ENCODE measurements at places on chromosomes 13 and 19. TPM values are rescaled to one million over a fixed set of nuclear protein-coding genes. Genes with fewer than 3 reads are reported as not detected.

The MAMSTR gene
- 0.80 TPM for total RNA-seq

The FCAR gene
- total RNA-seq: 8.5 TPM

The ZNF99 gene
- total RNA-seq: not detected

The C13orf42 gene
- total RNA-seq: not detected

The OR7C1 gene
- total RNA-seq: not detected

The ARHGEF7 gene
- 75.5 TPM for total RNA-seq

The SAE1 gene
- total RNA-seq: 114 TPM

The GAMT gene
- 21.1 TPM for total RNA-seq

- DNase-seq: no peak
Observed at GRCh38 chr13:97945342-97945741, 8.1 kb upstream of the IPO5 start.

- DNase-seq: no peak
Observed at GRCh38 chr13:60392131-60392530, 4.9 kb upstream of the TDRD3 start.

GRCh38 chr19:35895911-35896642 lies 4.3 kb downstream of the NFKBID start:
- no peak for DNase-seq

DNA sequence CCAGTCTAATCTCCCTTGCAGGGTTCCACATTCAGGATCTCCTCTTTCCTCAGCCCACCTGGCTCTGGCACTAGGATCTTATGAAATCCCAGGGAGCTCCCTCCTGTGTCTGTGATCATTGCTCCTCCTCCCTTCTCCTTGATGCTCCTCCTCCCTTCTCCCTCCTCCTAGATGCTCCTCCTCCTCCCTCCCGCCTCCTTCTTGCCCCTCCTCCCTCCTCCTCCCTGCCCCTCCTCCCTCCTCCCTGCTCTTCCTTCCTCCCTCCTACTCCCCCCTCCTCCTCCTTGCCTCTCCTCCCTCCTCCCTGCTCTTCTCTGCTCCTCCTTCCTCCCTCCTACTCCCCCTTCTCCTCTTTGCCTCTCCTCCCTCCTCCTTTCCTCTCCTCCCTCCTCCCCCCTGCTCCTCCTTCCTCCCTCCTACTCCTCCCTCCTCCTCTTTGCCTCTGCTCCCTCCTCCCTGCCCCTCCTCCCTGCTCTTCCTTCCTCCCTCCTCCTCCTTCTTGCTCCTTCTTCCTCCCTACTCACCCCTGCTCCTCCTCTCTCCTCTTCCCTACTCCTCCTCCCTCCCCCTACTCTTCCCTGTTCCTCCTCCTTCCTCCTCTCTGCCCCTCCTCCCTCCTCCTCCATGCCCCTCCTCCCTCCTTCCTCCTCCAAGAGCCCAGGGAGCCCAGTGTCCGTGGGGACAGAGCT lies 14.9 kb upstream of the ZBTB7A start:
- no peak for DNase-seq

DNA sequence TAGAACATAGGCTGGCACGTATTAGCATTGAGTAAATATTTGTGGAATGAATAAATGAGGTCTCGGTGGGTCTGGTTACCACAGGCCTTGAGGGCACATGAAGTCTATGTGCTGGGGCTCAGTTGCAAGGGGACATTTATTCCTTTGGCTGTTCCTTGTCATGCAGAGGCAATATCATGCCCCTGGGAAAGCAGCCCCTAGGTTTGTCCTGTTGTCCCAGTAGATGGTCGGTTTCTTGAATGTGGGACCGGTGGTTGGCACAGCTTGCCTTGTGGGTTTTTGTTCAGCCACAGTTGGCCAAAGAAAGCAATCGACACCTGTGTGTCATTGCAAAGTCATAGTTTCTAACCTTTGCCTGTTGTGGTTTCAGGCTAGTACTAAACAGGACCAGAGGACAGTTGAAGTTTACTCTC lies 24.7 kb upstream of the GPR183 start:
- no peak for DNase-seq

- DNase-seq: peak; percentile 38
Observed at GRCh38 chr19:18194554-18195238, 1.7 kb downstream of the MPV17L2 start.

DNA sequence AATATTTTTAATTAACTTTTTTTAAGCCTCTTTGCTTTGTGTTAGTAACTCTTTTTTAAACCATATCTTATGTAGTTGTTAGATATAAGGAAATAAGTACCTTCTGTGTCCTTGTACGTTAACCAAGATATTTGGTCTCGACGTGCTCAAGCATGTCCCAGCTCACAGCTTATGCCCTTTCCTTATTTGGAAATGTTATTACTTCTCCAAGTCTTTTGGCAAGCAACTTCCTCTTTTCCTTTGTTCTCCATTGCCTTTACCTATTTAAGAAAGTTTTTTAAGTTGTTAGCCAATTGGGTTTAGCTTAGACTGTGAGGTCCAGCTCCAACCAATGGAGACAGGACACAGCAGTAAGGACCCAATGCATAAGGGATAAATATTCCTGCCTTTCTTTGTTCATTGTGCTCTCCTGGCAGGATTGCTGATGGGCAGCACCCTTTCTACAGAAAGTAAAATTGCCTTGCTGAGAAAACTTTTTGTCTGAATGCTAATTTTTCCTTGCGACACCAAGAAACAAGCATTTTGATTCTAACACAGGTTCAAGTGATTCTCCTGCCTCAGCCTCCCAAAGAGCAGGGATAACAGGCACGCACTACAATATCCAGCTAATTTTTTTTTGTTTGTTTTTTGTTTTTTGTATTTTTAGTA lies 5.2 kb downstream of the DKKL1 start:
- DNase-seq: no peak

GRCh38 chr19:41274802-41275201 lies 10.6 kb downstream of the HNRNPUL1 start:
- no peak for DNase-seq

- no peak for DNase-seq
Observed at GRCh38 chr19:28577233-28577632, 635.7 kb downstream of the UQCRFS1 start.

GRCh38 chr13:43095771-43096719 lies 72.7 kb downstream of the DNAJC15 start:
- no peak for DNase-seq

GRCh38 chr19:49678985-49679770 lies 2.1 kb downstream of the PRMT1 start:
- no peak for DNase-seq

DNA sequence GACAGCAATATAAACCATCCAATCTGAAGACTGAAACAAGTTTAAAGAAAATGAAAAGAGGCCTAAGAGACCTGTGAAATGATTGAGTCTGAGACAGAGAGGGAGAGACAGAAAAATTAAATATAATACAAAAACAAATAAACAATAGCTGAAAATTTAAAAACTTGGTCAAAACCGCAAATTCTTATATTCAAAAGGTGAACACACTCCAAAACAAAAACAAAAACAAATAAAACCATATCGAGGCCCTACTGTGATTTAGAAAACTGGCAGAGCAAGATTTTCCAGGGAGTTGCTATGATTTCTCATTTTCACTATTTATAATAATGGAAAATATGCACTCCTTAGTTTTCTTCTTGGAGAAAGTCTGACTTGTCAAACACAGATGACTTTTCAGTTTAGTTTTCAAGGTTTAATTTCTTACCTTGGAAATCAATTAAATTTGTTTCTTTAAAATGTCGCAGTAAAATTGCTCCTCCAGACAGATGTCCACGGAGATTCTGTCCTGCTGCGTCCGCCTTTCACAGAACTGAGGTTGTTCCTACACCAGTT lies 1420.3 kb downstream of the UQCRFS1 start:
- no peak for DNase-seq

DNA sequence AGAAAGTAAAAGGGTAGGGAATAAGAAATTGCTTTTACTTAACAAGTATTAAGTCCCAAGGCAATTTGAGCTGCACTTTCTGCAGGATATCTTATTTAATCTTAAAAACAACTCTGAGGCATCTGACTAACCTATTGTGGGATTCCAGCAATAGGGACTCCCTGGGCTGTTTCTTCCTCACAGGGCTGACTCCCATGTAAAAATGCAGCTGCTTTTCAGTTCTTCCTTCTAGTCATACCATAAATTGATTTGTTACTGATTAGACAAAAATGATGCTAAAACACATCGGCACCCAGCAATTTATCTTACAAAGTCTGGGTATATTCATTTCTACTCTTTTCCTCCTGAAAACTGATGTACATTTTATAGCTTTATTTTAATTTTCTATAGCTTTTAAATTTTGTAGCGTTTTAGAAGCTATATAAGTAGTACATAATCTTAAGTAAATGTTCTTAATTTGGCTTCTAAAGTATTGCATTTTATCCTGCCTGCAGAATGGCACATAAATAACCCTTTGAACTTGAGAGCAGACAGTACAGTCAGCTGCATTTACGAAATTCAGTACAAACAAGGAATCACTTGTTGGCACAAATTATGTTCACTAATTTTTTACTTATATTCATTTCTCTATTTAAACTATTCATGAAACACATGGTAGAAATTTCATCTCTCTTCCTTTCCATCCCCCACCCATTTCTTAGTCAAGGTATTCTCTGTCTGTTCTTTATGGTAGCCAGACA lies 102.4 kb upstream of the FRY start:
- no peak for DNase-seq

DNA sequence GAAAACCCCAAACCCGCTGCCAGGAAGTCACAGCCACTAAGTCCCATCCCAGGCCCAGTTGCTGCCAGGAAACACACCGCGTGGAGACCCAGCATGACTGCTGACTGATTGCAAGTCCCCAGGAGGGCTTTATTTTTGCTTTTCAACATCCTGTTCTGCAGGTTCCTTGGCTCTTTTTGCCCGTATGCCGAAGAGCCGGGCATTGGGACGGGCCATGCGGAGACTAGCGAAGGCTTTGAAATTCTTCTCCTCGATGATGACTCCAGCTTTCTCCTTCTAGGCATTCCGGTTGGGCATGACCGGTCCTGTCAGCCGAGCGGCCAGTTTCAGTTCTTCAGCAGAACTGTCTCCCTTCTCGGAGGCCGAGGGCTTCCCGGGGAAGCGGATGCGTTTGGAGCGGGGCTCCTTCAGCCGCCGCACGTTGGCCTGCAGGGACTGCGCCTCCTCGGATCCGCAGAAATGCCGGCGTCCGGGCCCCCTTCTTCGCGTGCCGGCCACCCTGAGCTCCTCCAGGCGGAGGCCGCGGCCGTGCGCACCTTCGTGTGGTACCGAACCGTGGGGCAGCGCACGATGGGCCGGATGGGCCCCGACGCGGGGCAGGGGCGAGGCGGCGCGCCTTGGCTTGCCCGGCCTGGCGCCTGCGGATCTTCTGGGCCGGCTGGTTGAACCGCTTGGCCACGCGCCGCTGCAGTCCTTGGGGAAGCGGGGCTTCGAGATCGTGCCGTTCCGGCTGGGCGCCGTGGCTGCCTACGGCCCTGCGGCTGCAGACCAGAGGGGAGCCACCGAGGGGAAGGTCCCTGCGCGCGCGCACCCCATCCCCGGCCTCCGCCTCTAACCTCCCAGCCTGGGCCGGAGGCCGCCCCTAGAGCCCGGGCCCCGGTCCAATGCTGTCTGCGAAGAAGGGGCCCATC lies 15.2 kb downstream of the ZSCAN5C start:
- DNase-seq: no peak

- DNase-seq: no peak
Observed at GRCh38 chr19:48512504-48513288, 1.1 kb upstream of the LMTK3 start.

DNA sequence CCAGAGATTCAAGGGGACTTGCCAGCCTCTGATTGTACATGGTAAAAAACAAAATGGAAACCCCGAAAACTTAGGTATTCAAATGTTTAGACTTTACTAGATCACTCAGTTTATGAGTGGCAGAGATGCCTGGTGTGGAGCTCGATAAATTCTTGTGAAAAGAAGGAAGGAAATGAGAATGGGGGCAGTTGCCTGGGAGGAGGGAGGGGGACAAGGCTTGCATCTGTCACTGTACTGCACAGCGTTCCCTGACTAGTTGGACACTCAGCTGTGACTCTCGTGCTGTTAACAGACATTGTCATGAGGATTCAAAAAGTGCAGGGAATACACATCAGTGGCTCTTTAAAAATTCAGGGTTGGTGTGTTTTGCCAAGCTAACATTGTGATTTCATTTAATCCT lies 232.9 kb downstream of the ZIC5 start:
- DNase-seq: no peak

DNA sequence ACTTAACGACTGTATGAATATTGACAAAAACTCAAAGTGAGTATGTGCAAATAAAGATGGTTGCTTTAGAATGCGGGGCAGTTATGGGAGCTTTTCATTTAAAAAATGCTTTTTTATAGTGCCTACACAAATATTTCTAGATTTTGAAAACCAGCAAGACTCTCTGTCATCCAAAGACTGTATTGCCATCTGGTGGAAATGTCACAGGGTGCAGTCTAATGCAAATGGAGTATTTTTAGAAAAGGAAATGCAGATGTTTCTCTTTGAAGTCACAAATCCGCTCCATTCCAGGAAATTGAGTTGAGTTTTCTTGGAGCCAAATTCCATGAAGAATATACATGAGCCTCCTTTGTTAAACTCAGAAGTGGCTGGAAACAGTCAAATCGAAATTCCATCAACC lies 2.3 kb upstream of the C1QTNF9B start:
- no peak for DNase-seq

DNA sequence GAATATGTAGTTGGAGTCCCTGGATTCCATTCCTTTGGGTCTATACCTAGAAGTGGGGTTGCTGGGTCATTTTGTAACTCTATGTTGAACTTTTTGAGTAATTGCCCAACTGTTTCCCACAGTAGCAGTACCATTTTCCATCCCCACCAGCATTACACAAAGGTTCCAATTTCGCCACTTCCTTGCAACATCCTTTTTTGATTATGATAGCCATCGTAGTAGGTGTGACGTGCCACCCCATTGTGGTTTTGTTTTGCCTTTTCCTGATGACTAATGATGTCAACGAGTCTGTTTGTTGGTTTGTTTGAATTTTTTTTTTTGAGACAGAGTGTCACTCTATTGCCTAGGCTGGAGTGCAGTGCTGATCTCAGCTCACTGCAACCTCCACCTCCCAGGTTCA lies 3.3 kb upstream of the PEX11G start:
- DNase-seq: no peak

- DNase-seq: no peak
Observed at GRCh38 chr13:90757127-90757680, 590.3 kb upstream of the MIR17HG start.

- DNase-seq: no peak
Observed at GRCh38 chr13:35480346-35480745, 3.9 kb upstream of the MAB21L1 start.

DNA sequence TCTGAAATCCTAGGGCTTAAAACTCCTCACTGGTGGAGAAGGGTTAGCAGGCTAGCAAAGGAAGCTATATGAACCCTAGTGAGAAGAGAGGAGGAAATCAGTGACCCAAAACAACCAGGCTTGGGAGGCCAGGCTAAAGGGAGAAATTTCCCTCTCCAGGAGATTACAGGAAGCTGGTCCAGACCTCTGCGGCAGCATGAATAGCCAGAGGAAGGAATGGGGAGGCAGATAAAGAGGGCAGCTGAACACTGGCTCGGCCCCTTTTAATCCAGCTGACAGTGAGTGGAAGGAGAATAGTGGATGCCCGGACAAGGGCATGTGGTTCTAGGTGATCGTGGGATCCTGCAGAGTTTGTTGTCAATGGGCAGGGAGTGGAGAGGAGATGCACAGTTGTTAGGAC lies 130.6 kb downstream of the COG6 start:
- DNase-seq: no peak
